ENCODE measurements at places on chromosomes 12 and 14. TPM values are rescaled to one million over a fixed set of nuclear protein-coding genes. Genes with fewer than 3 reads are reported as not detected.

DNA sequence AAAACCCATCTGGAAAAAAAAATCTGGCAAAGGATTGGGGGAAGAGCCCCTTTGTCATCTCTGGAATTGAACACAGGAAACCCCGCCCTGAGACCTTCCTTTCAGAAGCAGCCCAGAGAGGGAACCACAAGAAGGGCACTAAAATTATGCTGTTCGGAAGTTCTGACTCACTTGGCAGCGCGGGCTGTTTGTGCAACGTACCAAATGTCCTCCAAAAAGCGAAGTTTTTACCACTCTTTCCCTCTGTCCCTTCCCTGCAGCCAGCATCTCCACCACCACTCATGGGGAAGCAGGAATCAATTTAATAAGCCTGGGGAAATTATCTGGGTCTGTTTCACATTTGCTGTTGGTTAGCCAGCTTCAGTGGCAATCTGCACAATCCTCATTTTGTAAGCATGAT lies 3.2 kb upstream of the SYNE3 start:
- H3K27ac ChIP-seq: no peak overlapping the region
- H3K4me3 ChIP-seq: no peak overlapping the region
- no peaks in the 10 kb centered on the region for H3K36me3 ChIP-seq
- H3K4me1 ChIP-seq: peaks cover 36% of the 10 kb centered on the region
- peak; percentile 84 for DNase-seq
- H3K27me3 ChIP-seq: no peaks in the 10 kb centered on the region

GRCh38 chr12:116186482-116187150 lies 90.9 kb downstream of the MED13L start:
- peaks cover 12% of the 10 kb centered on the region for H3K4me1 ChIP-seq
- H3K27ac ChIP-seq: no peak overlapping the region
- DNase-seq: no peak
- no peaks in the 10 kb centered on the region for H3K27me3 ChIP-seq

GRCh38 chr12:110065540-110065939 lies 17.2 kb upstream of the C12orf76 start:
- H3K36me3 ChIP-seq: no peaks in the 10 kb centered on the region
- H3K27ac ChIP-seq: no peak overlapping the region
- DNase-seq: no peak
- H3K4me3 ChIP-seq: no peak overlapping the region

DNA sequence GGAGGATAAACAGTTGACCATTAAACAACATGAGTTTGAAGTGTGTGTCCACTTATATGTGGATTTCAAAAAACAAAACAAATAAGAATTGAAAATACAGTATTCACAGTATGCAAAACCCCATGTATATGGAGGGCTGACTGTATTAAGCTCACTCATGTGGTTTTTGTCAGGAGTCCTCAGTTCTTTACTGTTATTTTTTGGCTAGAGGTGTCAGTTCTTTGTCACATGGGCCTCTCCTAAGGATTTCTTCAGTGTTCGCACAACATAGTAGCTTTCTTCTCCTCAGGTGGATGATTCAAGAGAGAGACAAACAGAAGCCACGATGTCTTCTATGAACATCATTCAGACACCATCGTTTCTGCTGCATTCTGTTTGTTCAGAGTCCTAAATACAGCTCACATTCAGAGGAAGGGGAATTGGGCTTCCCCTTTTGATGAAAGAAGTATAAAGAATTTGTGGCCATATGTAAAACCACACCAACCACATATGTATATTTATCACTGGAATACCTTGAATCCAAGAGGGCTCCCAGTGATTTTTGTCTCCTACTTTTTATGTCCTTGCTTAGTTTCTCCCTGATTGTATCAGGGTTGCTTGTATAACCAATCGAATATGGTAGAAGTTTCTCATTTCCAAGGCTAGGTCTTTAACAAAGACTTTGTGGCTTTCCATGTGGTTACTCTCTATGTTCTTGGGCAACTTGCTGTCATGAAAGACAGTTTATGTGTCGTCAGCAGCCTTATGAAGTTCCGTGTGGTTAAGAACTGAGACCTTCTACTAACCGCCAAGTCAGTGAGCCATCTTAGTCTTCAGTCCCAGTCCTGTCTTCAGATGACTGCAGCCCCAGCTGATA lies 18.9 kb downstream of the MNAT1 start:
- H3K27ac ChIP-seq: no peak overlapping the region
- no peaks in the 10 kb centered on the region for H3K36me3 ChIP-seq
- H3K27me3 ChIP-seq: no peaks in the 10 kb centered on the region
- H3K4me3 ChIP-seq: no peak overlapping the region
- H3K4me1 ChIP-seq: peaks cover 3% of the 10 kb centered on the region

DNA sequence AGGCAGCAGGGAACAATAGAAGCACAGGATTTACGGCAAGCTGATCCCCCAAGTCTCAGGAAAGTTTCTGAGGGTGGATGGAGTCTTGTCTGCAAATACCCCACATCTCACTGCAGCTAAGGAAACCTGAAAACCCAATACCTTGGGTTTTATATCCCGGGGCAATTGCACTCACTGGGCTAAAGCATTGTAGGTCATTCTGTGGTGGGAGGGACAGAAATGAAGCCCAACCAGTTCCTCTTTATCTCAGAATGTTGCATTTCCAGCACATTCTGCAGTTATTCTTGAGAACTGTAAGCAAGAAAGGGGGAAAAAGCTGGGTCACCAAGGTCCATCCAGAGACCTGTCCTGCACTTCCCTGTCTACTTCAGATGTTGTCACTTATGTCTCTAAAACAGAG lies 39.8 kb downstream of the C12orf42 start:
- no peak for DNase-seq
- H3K36me3 ChIP-seq: no peaks in the 10 kb centered on the region
- H3K4me3 ChIP-seq: no peak overlapping the region
- no peaks in the 10 kb centered on the region for H3K4me1 ChIP-seq

GRCh38 chr12:32418903-32419519 lies 19.7 kb downstream of the FGD4 start:
- H3K4me3 ChIP-seq: no peak overlapping the region
- H3K4me1 ChIP-seq: peaks cover 6% of the 10 kb centered on the region
- H3K27me3 ChIP-seq: no peaks in the 10 kb centered on the region
- no peak for DNase-seq
- no peaks in the 10 kb centered on the region for H3K36me3 ChIP-seq

DNA sequence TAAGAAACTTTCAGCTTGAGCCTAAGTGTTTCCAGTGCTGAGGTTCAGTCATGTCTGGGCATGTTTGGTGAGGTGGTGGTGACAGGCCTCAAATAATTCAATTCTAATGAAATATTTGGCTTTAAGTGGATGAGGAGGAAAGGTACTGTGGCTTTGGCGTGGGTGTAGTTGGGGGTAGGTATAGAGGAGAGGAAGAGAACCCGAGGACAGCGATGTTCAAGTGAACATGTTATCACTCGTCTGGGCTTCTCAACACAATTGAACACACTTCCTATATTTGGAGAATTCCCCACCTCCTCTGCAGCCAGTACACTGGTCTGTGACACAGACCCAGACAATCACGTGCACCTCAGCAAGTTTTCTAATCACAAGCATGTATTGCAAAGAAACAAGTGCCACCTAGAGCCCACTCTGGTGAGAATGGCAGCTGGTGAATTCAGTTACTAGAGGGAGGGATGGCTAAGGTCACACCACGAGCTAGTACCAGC lies 53.0 kb downstream of the IFNG-AS1 start:
- DNase-seq: no peak
- no peaks in the 10 kb centered on the region for H3K4me1 ChIP-seq
- H3K27me3 ChIP-seq: no peaks in the 10 kb centered on the region
- no peak overlapping the region for H3K27ac ChIP-seq
- no peaks in the 10 kb centered on the region for H3K36me3 ChIP-seq
- H3K4me3 ChIP-seq: no peak overlapping the region

DNA sequence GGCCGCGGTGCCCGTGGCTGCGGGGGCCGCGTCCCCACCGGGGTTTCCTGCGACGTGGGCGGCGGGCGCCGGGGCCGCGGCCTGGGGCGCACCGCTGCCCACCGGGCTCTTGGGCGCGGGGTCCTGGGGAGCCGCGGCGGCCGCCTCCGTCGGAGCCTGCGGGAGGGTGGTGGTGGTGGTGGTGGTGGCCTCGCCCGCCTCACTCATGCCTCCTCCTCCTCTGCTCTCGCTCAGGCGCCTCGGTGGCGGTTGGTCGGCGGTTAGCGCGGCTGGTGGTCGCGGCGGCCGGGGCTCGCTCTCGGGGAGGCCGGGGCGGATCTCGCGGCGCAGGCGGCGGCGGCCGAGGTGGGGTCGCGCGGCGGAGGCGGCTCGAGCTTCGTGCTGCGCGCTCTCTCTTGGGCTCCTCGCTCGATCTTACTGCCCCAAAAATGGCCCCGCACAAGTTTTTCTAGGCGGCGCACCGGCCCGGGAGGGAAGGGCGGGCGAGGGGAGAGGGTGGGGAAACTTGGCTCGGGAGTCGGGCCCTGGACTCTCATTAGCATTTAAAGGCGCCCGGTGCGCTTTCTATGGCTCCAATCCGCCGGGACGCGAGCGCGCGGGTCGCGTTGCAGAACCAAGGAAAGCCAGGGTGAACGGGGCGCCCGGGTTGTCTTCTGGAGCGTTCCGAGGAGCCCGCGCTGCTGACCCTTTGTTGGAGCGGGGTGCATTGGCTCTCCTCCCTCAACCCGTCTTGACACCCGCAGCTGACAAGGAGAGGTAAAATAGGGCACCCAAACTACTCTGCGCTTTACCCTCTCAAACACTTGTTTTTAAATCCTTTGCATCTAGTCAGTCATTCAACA lies at the start of gene YBX3:
Gene YBX3 (minus strand): TSS at position 419 of the 842 bp plus-strand sequence. CDS start 212 bp downstream, at position 207.
- peaks cover 6% of the 10 kb centered on the region for H3K4me1 ChIP-seq
- peak; percentile 89 for DNase-seq
- H3K27me3 ChIP-seq: no peaks in the 10 kb centered on the region
- no peaks in the 10 kb centered on the region for H3K36me3 ChIP-seq
- peak within 1 kb of the TSS; percentile 93 for H3K4me3 ChIP-seq
- peak within 1 kb of the TSS; percentile 100 for H3K27ac ChIP-seq

DNA sequence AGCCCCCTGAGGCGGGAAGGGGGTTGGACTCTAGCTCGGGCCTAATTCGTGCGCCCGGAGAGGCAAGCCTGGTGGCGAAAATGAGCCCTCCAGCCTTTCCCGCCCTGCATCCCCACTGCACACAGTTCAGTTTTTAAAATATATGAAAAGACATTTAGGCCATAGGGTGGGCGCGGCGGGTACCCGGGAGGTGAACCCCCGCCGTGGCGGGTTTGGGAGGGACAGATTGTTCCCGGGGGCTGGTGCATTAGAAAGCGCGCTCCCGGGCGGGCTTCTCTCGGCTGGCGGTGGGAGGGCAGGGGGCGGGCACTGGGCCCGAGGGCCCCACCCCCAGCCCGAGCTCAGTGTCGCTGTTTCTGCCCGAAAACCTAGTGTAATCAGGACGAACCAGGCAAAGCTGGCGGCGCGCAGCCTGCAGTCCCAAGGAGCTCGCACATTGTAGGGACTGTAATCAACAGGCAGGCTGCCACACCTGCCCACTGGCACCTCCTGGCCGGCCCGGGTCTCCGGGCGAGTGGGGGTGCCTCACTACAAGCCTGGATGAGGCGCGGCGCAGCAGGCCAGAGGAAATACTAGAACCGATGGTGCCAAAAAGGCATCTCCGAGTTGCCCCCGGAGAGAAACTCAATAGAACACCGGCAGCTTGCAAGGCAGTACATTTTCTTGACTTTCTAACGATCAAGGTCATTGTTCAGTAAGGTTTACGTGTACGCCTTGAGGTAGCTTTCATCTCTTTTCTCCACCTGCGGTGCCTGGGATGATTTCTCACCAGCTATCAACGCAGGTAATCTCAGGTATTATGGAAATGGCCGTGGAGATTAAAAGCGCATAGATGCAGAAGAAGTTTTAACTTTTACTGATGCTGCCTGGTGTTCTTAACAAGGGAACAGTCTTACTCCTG lies 764 bp upstream of the SPTB start:
- peak overlapping the region; percentile 37 for H3K4me3 ChIP-seq
- H3K27ac ChIP-seq: no peak overlapping the region
- no peak for DNase-seq
- no peaks in the 10 kb centered on the region for H3K27me3 ChIP-seq
- peaks cover 2% of the 10 kb centered on the region for H3K4me1 ChIP-seq
- H3K36me3 ChIP-seq: no peaks in the 10 kb centered on the region

GRCh38 chr14:68178282-68178681 lies 358.7 kb downstream of the RAD51B start:
- no peak overlapping the region for H3K27ac ChIP-seq
- H3K4me1 ChIP-seq: peaks cover 13% of the 10 kb centered on the region
- H3K4me3 ChIP-seq: no peak overlapping the region
- H3K36me3 ChIP-seq: no peaks in the 10 kb centered on the region
- no peak for DNase-seq

DNA sequence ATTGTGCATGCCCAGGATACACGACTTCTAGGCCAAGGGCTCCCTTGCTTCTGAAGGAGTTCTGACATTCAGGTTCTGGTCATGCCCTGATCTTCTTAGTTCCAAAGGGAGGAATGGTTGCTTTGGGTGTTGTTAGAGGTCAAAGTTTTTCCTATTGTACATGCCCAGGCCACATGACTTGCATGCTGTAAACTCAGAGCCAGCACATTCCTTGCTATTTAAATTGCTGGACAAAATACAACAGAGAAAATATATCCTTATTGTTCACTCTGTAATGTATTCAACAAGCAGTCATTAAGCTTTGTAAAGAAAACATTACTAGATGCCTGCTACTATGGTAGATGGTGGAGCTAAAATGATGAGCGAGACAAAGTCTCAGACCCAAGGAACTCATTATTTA lies 71.2 kb upstream of the COCH start:
- H3K27ac ChIP-seq: no peak overlapping the region
- DNase-seq: no peak
- H3K36me3 ChIP-seq: no peaks in the 10 kb centered on the region

The BHLHE41 gene
- polyA plus RNA-seq: 4.2 TPM

The WDHD1 gene
- 1.2 TPM for polyA plus RNA-seq

The JAG2 gene
- 0.78 TPM for polyA plus RNA-seq

Measured in ovary (tissue), 10 donors.